ENCODE measurements at places on chromosomes 12 and 14.
A peak's percentile ranks its signal among the peaks of the same experiment; 100 is the strongest.

DNA sequence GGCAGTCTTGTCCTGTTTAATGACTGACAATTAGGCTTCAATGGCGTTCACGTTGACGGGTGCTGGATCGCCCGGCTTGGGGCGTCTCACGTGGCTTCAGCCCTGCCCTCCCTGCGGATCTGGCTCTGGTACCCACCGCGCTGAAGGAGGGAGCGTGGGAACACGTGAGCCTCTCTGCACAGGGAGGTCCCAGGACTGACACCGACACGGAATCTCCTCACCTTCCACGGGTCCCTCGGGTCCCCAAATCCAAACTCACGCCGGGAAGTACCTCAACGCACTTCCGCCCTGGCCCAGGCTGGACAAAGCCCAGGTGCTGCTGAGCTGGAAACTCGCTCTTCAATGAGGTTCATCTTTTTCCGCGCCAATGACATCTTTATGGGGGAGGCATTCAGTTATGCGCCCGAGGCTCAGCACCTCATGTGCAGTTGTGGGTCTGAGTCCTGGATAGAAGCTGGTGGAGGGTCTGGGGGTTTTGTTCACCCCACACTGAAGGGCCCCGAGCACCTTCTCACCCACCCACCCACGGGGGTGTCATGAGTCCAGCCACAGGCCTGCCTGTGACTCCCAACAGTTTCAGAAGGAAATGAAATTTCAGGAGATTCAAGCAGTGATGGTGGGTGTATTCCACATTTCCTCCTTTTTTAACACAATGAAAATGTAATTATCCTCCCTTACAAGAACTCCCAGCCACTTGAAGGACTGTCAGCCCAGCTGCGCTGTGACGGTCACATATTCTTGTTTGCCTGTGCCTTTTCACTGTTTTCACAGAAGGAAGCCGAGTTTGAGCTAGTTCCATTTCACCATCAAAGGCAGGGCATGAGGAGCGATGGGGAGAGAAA, 251.7 kb upstream of the SFSWAP start:
- no peak for DNase-seq

GRCh38 chr12:49888461-49889151, 15.1 kb downstream of the FAIM2 start:
- no peak for DNase-seq

DNA sequence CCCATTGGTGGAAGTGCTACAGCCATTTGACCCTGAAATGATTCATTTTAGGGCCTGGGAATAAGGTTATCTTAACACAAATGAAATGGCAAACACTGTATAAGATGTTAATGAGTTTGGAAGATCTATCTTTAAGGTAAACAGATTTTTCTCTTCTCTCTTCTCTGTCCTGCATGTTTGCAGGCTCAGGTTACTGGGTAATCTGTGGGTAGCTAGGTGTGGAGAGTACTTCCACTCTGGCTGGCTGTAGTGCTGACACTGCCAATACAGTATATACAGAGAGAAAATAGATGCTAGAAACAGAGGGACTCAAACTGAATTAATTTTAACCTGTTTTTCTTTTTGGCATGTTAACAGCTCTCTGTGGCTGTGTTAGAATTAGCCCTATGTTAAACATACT, 84.6 kb downstream of the SLC38A6 start:
- no peak for DNase-seq

- no peak for DNase-seq
These were observed 40.1 kb downstream of the TRAF3 start for GRCh38 chr14:102817318-102817717.

- DNase-seq = peak; percentile 29
These were observed 903 bp downstream of the BRF1 start for GRCh38 chr14:105299654-105300541.

Measured in NCI-H1694 treated with DMSO at 0.1 percent for 48 hours (cell line).